ENCODE measurements at places on chromosomes 3 and 15. TPM values are rescaled to one million over a fixed set of nuclear protein-coding genes. Genes with fewer than 3 reads are reported as not detected.
A peak's percentile ranks its signal among the peaks of the same experiment; 100 is the strongest.

Gene DENND6A
- total RNA-seq = 22.1 TPM

Gene ROPN1B
- total RNA-seq = not detected

Gene ISLR
- 0.74 TPM for total RNA-seq

GRCh38 chr3:161025911-161026310 lies 79.2 kb downstream of the B3GALNT1 start:
- no peak for DNase-seq
- H3K36me3 ChIP-seq = no peaks in the 10 kb centered on the region
- no peak overlapping the region for H3K27ac ChIP-seq

DNA sequence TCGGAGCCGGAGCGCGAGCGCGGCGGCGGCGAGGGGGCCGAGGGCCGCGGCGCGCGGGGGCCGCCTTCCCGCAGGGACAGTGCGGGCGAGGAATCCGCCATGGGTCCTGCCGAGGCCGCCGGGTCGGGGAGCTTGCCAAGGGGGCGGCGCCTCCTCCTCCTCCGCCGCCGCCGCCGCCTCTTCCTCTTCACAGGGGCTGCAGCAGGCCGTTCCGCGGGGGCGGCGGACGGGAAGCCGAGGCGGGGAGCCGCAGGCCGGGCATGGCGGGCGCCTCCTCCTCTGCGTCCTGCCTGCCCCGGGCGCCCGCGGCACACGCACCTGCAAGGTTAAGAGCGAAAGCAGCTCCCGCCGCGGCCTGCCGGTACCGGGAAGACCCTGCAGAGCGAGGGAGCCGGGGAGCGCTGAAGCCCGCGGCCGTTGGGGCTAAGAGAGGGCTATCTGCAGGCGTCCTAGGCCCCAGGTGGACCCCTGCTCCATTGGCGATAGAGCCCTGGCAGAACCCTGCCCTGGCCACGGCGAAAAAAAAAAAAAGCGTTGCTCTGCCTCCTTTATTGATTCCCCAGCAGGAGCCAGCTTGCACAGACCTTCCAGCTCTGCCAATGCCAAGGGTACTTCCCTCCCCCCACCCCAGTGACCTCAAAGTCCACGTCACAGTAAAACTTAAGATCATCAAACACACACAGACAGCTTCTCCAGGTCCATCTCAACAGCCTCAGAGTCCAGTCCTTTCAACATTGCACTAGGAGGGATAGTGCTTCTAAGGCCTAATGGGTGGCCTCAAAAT lies at the start of gene LYSMD2:
LYSMD2 (minus strand) TSS at position 134 of the 784 bp plus-strand sequence; CDS start at position 101, 33 bp downstream.
- no peaks in the 10 kb centered on the region for H3K4me1 ChIP-seq
- H3K4me3 ChIP-seq = peak within 1 kb of the TSS; percentile 62
- DNase-seq = peak; percentile 55
- H3K27ac ChIP-seq = peak within 1 kb of the TSS; percentile 19
- H3K36me3 ChIP-seq = no peaks in the 10 kb centered on the region

DNA sequence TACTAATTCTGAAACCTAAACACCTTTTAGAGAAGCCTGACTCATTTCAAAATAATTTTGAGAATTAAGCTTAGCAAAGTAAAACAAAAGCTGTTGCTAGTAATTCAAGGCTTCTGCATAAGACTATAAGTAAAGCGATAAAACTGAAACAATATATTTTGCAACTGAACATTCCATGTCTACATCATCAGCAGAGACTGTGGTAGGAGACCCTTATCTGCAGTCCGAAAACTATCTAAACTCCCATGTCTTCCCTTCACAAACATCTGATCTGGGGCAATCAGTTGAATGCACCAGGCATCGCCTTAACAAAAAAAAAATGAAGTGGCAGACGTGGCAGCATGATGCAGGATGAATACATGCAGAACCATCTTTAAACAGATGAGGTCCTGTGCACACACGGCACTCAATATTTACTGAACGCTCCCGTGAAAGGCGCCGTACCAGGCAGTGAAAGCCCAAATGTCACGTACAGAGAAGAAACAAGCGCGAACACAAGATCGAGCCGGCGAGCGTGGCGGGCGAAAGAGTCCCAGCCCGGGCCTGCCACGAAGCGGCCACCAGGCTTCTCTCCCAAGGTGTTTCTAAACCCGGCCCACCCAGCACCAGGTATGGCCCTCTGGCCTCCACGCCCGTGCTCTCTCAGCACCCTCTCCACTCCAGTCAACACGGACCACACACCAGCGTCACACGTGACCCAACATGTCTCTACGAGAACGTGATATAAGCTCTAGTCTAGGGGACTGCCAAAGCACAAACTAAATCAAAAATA lies 63.0 kb downstream of the CHSY1 start:
- H3K4me1 ChIP-seq = peaks cover 17% of the 10 kb centered on the region
- no peaks in the 10 kb centered on the region for H3K27me3 ChIP-seq
- no peak overlapping the region for H3K4me3 ChIP-seq
- DNase-seq = no peak

DNA sequence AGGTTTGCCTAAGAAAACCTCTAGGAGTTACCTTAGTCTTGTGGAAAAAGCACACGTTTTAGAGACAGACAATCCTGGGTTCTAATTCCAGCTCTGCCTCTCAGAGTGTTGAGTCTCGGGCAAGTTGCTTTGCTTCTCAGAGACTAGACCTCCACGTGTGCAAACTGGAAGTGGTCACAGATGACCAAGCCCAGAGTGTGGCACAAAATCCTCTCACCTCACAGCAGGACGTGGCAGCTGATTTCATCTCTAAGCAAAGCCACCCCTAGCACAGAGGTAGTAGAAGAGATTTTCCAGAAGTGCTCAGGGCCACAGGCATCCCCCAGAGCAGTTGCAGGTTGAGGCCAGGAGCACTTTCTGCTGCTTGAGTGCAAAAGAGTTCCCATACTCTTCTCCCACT lies 79.2 kb downstream of the CD47 start:
- no peaks in the 10 kb centered on the region for H3K36me3 ChIP-seq
- H3K4me3 ChIP-seq = no peak overlapping the region
- no peaks in the 10 kb centered on the region for H3K4me1 ChIP-seq
- no peak for DNase-seq

- H3K27me3 ChIP-seq = no peaks in the 10 kb centered on the region
- peak; percentile 6 for DNase-seq
- H3K4me1 ChIP-seq = peaks cover 6% of the 10 kb centered on the region
- H3K36me3 ChIP-seq = no peaks in the 10 kb centered on the region
Measured at GRCh38 chr15:78272316-78272715, 8.0 kb downstream of the DNAJA4 start.

- no peak overlapping the region for H3K4me3 ChIP-seq
- no peaks in the 10 kb centered on the region for H3K27me3 ChIP-seq
- no peak overlapping the region for H3K27ac ChIP-seq
Measured at GRCh38 chr15:71003319-71003718, 110.7 kb downstream of the LRRC49 start.

Data from A673 (cell line).